ENCODE measurements at places on chromosomes 12 and 14. TPM values are rescaled to one million over a fixed set of nuclear protein-coding genes. Genes with fewer than 3 reads are reported as not detected.

APOF gene
- not detected for total RNA-seq

KLHL42 gene
- total RNA-seq = 7.1 TPM

PGF gene
- total RNA-seq = 0.09 TPM

PMCH gene
- 0.57 TPM for total RNA-seq

VDR gene
- 124 TPM for total RNA-seq

ZNF891 gene
- 1.9 TPM for total RNA-seq

OR6C2 gene
- total RNA-seq = not detected

INHBC gene
- total RNA-seq = not detected

IFI27 gene
- total RNA-seq = 3.1 TPM

ANKRD9 gene
- total RNA-seq = 4.8 TPM

CARMIL3 gene
- total RNA-seq = 0.74 TPM

ASCL1 gene
- total RNA-seq = not detected

LUM gene
- total RNA-seq = not detected

KRT86 gene
- not detected for total RNA-seq

GLT1D1 gene
- total RNA-seq = 0.53 TPM

AQP6 gene
- total RNA-seq = not detected

CCDC196 gene
- total RNA-seq = not detected

KCNK10 gene
- total RNA-seq = not detected

NGB gene
- total RNA-seq = not detected

PTCSC3 gene
- total RNA-seq = not detected

RNF212B gene
- not detected for total RNA-seq

PRIMA1 gene
- not detected for total RNA-seq

SDSL gene
- 1.5 TPM for total RNA-seq

CCDC184 gene
- 0.37 TPM for total RNA-seq

SERPINA9 gene
- not detected for total RNA-seq

ARHGEF25 gene
- total RNA-seq = 2.6 TPM

SELPLG gene
- 31.0 TPM for total RNA-seq

Data from activated CD4-positive, alpha-beta T cell treated with anti-CD3 and anti-CD28 coated beads for 36 hours (primary cell).